Left colon (tissue), 2 donors: ENCODE measurements at places on chromosomes 4 and X.

GRCh38 chrX:132393085-132393484, 95.8 kb downstream of the MBNL3 start:
- DNase-seq: no peak

GRCh38 chr4:4327652-4328121, 37.6 kb downstream of the ZBTB49 start:
- DNase-seq: no peak

GRCh38 chr4:188492886-188493285, 353.6 kb downstream of the TRIML1 start:
- no peak for DNase-seq

DNA sequence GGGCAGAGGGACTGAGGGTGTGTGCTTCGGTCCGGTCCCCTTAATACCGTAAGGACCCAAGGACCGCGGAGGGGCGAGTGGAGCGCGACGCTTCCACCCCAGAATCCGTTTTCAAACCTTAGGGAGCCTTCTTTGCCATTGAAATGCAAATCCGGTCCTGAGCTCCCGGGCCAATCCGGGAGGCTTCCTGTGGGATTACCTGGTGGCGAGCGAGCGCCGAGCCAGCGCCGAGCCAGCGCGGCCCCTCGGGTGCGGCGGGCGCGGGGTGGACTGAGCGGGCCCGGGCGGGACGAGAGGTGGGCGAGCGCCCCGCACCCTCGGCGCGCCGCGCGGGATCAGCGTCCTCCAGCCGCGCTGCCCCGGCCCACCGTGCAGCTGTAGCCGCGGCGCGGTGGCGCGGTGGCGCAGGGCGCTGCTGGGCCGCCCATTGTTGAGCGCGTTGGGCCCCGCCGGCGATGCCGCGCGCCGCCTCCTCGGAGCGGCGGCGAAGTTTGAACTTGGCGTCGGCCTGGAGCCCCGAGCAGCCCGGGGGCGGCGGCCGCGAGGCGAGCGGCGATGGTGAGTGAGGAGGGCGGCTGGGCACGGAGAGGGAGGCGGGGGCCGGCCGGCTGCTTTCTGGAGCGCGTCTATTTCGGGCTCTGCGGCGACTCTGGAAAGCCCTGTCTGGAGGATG, 208.7 kb downstream of the SOWAHB start:
- peak; percentile 57 for DNase-seq

- no peak for DNase-seq
Measured at GRCh38 chr4:20623939-20624338, 76.3 kb upstream of the PACRGL start.

DNA sequence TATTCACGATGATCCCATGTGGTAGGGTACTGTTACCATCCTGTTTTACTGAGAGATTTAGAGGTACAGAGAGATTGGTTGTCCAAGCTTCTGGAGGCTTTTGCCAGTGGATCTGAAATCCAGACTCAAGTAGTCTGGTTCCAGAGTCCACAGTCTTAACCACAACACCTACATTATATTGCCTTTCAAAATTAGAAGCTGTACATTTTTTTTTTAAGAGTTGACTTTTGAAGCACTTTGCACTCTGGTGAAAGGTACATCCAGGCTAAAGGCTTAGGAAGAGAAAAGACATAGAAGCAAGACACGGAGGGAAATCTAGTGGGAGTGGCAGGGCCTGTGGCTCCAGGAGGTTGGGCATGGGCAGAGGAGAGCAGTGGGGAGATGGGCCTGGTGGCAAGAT, 122.1 kb downstream of the AFF1 start:
- DNase-seq: no peak

DNA sequence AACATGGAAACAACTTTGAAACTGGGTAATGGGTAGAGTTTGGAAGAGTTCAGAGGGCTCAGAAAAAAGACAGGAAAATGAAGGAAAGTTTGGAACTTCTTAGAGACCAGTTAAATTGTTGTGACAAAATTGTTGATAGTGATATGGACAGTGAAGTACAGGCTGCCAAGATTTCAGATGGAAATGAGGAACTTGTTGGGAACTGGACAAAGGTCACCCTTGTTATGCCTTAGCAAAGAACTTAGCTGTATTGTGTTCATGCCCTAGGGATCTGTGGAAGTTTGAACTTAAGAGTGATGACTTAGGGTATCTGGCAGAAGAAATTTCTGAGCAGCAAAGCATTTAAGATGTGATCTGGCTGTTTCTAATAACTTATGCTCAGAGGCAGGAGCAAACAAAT, 5.1 kb upstream of the ARL13A start:
- DNase-seq: no peak

- DNase-seq: peak; percentile 53
Measured at GRCh38 chr4:4995103-4995907, 24.0 kb downstream of the CYTL1 start.

DNA sequence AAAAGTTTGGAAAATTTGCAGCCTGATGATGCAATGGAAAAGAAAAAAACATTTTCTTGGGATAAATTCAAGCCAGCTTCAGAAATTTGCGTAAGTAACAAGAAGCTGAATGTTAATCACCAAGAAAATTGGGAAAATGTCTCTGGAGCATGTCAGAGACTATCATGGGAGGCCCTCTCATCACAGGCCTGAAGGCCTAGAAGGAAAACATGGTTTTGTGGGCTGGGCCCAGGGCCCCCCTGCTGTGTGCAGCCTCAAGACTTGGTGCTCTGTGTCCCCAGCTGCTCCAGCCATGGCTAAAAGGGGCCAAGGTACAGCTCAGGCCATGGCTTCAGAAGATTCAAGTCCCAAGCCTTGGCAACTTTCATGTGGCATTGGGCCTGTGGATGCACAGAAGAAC, 1049.8 kb upstream of the GRIA3 start:
- DNase-seq: no peak

DNA sequence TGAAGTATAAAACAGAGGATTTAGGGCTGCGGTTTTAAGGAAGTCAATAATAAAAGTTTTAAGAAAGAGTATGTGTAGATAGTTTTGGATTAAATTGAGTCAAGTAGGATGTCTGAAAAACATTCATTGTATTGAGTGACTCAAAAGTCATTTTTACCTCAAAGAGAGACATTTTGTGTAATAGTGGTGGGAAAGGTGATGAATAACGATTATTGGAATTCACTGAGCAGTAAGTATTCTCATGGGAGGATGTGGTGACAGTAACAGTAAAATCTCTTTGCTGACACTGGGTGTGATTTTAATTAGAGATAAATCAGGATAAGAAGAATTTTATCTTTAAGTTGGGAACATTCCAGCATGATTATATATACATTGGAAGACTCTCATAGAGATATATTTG, 233.6 kb downstream of the PDHA2 start:
- DNase-seq: no peak

DNA sequence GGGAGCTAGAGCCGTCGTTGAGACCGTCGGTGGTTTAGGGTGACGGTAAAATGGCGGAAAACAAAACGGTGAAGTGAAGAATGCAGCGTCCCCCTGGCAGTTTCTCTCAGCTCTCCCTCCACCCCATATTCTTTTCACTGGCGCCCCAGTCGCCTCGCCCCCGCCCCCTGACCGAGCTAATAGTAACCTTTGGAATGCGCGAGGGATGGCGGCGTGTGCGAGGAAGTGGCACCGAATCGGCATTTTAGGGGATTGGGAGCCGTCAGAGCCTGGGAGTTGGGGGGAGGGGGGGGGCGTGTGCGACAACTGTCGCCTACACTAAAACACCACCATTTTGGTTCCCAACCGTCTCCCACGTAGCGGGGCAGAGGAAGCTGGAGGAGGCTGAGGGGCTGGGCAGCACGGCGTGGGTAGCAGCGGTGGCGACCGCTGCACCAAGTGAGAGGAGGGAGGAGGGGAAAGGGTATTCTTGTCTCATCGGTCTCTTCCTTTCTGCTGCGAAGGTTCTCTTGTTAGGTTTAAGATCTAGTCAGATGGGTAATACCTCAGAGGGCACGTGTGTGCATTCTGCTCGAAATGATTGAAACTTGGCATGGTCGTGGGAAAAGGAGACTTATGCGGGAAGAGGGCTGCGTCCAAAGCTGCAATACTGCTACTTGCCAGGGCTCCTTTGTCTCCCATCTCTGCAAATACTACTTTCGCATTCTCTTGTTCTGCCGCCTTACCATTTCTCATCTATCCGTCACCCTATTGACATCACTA, 840 bp downstream of the ZNF711 start:
- no peak for DNase-seq
